ENCODE measurements at places on chromosomes 3 and 15.

DNA sequence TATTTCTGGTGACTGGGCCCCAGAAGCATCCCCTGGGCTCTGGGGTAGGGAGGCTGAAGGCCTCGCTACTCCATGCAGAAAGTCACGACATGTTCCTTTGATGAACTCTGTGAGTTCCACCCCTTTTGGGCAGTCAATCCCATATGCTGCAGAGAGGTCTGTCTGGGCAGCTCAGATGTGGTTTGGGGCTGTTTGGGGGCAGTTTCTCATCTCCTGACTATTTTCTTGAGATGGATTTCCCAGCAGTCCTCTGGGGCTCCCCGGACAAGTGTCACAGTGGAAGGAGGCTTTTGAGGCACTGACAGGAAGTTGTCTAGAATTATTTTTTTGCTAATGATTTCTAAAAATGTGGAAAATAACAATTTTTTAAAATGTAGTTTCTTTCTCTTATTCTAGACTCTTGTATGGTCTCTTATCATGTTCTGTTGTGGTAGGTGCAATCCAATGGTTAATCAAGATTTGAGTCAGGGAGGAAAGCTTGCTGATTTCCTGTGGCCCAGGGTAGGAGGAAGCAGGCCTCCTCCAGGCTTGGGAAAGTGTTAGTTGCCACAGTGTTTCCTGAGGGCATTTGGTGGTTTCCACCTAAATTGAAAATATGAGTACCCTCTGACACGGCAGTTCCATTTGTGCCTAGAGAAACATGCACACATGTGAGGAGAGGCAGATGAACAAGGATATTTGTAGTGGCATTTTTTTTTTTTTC, 19.9 kb upstream of the TATDN2 start:
- no peak for DNase-seq

GRCh38 chr15:92715758-92716157, 60.2 kb upstream of the FAM174B start:
- DNase-seq, result no peak

- DNase-seq, result peak; percentile 42
Measured at GRCh38 chr3:125651244-125651643, 55.9 kb upstream of the OSBPL11 start.

DNA sequence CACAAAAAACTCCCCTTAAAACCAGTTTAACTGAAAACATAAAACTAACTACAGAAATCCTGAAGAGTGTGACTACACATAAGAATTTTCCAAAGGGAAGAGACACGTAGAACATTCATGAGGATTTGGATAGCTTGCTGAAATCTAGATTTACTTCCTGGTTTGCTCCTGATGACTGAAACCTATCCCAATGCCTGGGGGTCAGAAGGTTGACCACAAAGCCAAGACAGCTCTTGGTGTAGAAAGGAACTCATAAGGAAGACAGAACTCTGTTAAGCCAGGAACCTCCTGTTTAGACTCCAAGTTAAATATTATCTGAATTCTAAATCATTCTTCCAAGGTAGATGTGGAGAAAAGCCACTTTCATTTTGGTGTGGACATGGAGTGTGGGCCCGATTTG, 92.8 kb downstream of the TFG start:
- no peak for DNase-seq

DNA sequence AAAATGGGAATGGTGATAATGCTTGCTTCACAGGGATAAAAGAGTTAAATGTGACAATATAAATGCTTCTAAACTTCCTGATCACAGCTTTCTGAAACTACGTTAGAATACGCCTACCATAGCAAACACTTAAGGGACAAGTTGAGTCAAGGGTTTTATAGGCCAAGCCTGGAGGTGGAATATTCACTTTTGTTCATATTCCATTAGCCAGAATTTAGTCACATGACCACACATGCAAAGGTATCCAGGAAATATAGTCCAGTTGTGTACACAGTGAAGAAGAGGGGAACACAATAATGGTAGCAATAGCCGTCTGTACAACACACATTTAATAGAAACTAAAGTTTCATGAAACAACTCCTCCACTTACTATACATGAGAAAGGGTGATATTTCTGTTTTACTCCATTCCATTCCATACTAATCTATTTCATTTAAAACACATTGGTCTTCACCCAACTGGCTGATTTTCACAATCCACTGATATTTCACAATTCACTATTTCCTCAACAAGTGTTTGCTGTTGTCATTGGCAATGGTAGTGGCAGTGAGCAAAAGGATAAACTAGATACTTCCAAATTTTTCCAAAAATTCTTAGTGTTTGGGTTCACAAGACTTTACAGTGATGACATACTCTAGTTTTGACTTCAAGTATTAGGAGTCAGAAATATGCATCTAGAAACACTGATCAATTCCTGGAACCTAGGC, 270.9 kb downstream of the ERC2 start:
- DNase-seq, result no peak

- DNase-seq, result no peak
Measured at GRCh38 chr15:78708713-78709260, 67.8 kb upstream of the CHRNB4 start.

DNA sequence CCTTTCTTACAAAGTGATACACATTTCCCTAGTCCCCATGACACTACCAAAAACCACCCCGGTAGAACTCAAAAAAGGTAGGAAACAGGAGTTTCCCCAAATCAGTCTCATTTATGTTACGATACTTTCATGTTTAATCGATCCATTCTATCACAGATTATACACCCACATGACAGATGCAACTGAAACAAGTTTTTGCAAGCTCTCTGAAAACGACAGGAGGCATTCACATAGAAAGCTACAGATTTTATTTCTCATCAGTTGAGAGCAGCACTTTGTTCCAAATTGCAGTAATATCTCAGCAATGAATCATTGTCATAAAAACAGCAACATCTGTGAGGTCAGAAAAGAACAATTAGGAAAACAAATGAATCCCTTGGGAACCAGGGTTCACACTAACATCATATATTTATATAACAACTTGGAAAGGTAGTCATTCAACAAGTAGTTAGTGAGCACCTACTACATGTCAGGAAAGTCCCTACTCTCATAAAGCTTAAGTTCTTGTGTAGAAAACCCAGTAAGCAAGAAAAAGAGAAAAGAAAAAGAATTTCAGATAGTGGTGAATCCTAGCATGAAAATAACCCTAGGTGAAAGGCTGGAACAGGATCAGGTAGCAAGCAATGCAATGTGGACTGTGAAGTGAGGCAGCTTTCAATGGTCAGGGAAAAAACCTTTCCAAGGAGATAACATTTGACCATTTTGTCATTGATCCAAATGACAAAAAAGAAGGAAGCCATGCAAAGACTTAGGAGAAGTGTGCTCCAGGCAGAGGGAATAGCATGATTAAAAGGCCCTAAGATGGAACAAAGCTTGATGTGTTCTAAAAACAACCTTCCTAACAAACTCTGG, 8.3 kb downstream of the PLD1 start:
- DNase-seq, result peak; percentile 92

DNA sequence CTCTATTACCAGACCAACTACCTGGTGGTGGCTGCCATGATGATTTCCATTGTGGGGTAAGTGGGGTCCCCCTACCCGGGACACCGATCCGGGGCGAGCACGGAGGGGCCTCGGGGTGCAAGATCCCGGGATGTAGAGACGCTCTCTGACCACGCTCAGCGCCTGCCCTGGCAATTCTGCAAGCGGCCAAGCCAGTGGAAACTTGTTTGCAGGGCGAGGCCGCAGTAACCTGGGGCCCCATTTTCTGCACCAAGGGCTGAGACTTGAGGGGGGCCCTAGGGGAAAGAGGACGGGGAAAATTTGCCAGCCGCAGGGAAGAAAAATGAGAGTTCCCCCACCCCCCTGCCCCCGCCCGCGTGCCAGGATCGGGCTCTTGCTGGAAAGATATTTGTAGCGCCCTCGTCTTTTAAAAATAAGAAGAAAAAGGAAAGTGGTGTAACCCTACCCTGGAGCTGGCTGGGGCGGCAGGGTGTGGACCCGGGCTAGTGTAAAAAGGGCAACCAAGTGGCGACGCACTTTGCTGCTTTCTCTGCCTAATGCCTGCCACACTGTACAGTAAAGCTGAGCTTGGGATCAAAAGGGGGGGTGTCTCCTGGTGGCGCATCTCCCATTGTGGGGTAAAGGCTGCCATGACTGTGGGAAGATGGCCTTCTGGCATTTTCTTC, 563 bp downstream of the ARL6IP5 start:
- no peak for DNase-seq

- DNase-seq, result no peak
Measured at GRCh38 chr3:186785495-186786018, 2.2 kb downstream of the EIF4A2 start.

DNA sequence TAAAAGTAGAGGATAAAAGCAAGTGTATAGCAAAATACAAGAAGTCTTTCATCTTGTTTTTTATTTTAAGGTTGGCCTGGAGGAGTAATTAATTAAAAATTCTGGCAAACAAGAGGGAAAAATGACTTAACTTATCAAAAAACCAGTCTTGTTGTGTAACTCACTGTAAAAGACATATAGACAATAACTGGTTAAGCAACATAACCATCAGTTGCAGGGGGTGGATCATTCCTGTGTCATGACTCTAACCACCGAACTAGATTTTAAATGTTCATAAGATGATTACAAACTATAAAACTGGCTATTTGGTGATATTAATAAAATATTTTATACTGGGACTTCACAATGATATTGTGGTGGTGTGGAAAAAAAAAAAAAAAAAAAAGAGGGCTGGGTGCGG, 130.6 kb downstream of the STAG1 start:
- DNase-seq, result no peak

DNA sequence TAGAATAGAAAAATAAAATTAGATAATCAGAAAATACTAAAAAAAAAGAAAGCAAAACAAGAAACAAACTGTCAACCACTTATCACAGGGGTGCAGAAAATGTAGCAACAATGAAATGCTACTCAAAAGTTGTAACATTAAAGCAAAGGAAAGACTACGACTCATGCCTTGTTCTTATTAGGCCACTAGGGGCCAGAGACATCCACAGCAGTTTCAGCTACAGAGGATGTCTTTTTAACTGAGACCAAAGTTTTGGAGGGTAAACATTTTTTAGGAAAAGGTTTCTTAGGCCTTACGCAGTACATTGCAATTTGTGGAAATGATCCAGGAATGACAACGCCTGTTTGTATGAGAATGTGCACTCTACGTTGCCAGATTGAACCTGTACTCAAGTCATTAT, 15.4 kb upstream of the CADM2 start:
- DNase-seq, result no peak

GRCh38 chr3:80771085-80771484, 990.4 kb downstream of the GBE1 start:
- no peak for DNase-seq

GRCh38 chr15:84035399-84035766, 200.2 kb upstream of the GOLGA6L4 start:
- DNase-seq, result peak; percentile 27

- DNase-seq, result no peak
Measured at GRCh38 chr3:16127249-16127648, 47.2 kb upstream of the GALNT15 start.

DNA sequence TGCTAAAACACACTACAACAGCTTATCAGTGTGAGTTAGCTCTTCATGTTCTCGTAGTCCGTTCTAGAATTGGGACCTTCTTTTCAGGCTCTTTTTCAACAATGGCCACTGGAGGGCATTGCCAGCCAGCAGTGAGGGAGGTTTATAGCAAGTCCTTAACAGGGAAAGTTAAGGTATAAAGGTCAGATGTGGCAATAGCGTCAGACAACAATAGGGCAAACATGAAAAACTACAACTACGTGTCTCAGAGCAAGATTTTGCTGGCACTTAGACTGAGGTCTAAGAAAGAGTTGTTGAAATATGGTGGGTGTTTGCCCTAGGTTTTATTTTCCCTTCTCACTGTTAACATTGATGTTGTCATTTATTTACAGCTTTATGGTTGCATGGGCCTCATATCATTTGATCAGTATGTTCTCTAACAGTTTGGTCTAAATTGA, 161.4 kb downstream of the GMNC start:
- DNase-seq, result peak; percentile 59

GRCh38 chr3:55888282-55888885, 401.3 kb upstream of the WNT5A start:
- DNase-seq, result no peak

GRCh38 chr15:65192016-65192415, 6.9 kb upstream of the CLPX start:
- peak; percentile 23 for DNase-seq

- no peak for DNase-seq
Measured at GRCh38 chr15:60945196-60945595, 283.9 kb downstream of the RORA start.

DNA sequence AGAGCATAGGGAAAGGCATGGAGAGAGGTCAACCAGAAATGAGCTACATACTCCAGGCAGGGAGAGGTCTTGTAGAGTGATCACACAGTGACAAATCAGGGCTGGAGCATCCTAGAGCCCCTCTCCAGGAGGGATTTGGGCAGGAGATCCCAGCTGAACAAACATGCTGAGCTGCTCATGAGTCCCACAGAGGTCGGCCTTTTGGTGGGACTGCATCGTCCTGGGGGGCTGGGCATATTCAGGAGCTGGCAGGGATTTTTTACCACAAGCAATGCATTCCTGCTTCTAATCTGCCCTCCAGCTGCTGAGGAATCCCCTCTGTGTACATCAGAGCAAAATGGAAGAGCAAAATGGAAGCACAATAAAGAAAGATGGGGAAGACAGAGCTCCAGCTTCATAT, 94.9 kb downstream of the NTRK3 start:
- DNase-seq, result no peak

- no peak for DNase-seq
Measured at GRCh38 chr15:51759557-51760070, 8.2 kb downstream of the TMOD2 start.

GRCh38 chr3:16520970-16521881, 7.7 kb upstream of the RFTN1 start:
- DNase-seq, result no peak

- DNase-seq, result peak; percentile 22
Measured at GRCh38 chr15:51382787-51383186, 41.3 kb downstream of the GLDN start.

DNA sequence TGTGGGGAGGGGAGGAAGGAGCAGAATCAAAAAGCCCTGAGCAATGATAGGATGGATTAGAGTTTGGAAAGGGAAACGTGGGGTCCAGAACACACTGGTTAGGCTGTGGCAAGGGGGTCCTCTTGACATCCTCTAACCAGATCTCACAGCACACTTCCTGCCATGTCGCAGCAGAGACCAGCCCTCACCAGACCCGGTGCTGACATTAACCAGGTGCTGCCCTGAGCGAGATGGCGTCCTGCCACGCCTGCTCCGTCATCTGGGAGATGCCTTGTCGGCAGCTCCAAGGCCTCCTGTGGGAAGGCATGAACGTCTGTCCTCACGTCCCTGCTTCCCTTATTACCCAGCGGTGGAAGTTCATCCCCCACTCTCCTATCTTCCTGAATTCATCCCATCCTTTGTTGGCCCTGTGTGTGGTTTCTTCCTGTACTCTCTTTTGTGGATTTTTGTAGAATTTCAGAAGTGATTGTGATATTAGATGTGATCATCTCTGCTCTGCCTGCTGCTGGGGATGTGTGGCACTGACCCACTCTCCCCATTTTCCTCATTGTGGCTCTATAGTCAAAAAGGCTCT, 29.4 kb upstream of the MYZAP start:
- no peak for DNase-seq

DNA sequence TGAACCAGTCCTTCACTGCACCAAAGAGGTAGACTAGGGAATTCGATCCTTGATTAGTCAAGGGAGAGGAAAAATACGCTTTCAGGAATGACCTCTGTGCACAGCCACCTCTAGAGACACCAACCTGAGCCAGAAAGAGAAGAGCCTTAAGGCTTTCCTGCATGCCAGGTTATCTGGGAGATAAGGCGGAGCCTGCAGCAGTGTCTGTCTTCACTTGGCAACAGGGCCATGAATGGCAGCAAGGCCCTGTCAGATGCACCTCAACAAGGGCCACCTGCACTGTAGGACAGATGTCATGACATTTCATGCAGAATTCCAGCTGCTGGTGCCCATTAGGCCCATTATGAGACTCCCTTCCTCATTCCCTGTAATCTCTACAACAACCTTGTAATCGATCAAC, 88.1 kb downstream of the MEX3B start:
- no peak for DNase-seq

Data from A172 (cell line).